NCI-H345 (cell line): ENCODE measurements at places on chromosomes 7 and 10.

DNA sequence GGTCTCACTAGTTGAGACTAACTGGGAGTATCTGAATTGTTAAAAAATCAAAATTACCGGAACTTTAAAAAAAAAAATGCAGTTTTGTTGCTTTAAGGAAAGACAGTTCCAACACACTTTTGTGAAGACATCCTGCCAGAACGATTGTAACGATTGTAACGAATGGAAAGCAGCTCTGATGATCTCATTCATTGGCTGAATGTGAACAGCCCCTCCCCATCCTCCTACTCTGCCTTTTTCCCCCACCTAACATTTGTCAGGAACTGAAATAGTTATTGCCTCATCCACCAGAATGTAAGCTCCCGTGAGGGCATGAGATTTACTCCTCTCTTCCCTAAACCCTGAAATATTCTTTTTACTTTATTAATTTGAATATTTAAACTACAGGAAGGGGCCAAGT, 23.1 kb upstream of the ZC3HAV1L start:
- DNase-seq: no peak

GRCh38 chr10:79316671-79317431, 30.4 kb upstream of the PPIF start:
- peak; percentile 77 for DNase-seq

DNA sequence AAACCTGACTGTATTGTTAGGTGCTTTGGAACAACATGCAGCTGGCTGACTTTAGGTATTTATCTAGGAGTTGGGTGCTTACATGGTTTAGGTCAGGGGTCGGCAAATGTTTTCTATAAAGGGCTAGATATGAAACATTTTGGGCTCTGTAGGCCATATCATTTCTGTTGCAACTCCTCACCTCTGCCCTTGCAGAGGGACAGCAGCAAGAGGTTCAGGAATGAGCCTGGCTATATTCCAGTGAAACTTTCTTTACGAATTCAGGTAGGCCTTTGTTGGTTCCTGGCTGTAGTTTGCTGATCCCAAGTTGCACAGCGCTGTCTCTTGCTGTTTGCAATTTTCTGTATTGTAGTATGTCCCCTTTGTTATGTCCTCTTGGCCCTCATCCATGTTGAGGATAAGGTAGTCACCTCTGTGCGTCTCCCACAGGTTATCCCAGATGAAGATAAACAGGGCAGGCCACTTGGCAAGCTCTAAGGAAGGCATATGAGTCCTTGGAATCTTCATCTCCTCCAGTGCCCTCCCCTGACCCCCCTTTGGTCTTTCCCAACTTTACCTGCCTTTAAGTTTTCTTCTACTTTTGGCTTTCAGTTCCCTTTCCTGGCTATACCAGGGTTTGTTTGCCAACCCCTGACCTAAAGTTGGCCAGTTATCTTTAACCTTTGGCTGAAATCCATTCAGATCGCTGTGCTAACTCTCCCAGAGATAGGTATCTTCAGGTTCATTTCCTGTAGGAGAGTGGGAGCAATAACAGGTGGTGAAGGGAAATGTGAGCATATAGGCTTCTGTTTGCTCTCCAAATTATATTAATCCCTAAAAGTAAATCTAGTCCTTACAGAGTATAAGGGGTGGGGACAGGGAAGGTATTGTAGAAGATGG, 36.1 kb downstream of the SGPL1 start:
- no peak for DNase-seq

- no peak for DNase-seq
Observed at GRCh38 chr10:1123198-1123597, 67.0 kb downstream of the WDR37 start.

DNA sequence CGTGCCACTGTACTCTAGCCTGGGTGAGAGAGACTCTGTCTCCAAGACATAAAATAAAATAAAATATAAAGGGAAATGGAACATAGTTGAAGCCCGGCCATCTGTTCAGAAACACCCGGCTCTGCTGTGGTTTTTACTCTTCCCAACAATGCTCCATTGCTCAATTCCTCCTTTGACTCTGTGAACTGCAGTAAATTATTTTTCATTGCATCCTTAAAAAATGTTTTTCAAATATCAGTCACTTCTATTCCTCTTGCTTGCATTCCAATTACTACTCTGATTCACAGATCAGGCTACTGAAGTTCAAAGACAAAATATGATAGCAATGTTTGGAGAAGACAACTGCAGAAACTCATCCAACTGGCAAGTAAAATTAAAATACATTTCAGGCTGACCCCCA, 983.0 kb downstream of the SORCS1 start:
- no peak for DNase-seq

DNA sequence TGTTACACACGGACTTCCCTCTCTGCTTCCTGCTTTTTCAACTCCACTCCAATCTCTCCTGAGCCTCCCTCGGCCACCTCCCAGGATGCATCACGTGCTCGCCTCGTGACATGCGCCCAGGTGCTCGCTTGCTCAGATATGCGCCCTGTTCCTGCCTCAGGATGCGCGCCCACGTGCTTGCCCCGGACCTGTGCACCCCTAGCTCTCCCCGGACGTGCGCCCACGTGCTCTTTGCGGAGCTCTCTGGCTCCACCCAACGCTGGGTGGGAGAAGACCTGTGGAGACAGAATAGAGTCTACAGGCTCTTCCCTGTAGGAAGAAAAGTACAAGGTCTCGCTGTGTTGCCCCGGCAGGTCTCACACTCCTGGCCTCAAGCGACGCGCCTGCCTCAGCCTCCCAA, 23.1 kb downstream of the PARD3 start:
- DNase-seq: no peak

GRCh38 chr7:92833766-92834506, 2.4 kb downstream of the CDK6 start:
- DNase-seq: peak; percentile 39

- DNase-seq: no peak
Observed at GRCh38 chr10:123165445-123166072, 11.4 kb downstream of the BUB3 start.

DNA sequence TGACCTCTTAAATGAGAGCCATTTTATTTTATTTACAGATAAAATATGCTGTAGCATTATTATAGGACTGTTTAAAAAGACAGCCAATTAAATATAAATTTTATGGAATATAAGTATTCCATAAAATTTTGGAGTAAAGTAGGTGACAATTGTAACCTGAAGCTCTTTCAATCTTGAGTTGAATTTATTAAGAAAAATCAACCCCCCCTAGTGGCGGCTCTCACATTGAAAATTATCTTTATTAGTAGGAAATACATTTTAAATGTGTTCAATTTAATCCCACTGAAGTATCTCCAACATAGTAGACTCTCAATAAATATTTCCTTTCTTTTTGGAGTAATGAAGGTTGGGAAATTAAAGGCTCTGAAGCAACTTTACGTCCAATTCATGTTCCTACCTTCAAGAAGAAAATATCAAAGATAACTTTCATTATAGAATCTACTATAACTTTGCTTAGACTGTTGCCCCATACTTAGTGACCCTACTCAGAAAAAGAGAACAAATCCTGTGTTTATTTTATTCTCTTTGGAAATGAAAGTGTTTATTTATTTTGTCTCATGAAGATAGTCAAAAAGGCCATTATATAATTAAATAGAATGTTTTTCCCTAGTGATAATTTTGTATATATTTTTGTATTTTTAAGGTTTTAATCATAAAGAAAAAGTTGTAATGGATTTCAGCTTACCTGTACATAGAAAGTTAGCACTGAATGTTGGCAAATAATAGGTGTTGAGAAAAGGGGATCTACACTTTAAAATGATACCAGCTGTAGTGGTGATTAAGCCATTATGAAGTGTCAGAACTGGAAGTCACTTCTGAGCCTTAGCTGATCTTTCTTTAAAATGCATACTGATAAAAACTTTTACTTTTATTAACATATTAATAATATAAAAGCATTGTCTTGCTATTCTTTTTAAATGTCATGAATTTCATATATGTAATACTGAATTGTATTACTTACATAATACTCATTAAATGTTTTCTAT, 3.3 kb downstream of the AHR start:
- peak; percentile 13 for DNase-seq

DNA sequence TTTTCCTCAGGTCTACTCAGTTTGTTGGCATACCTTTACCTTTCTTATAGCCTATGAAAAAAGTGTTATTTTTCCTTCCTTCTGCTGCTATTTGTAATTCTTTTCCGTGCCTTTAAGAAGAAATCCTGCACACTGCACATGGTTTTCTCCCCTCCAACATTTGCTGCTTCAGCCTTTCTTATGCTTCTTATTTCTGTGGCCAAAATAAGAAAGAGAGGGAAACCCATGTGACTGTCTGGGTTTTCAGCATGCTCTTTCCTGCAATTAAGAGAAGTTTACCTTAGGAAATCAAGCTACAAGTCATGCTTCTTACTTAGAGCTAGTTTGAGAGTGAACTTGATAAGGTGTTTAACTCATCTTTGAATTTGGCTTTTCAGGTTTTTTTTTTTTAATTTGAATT, 11.0 kb downstream of the TBC1D12 start:
- DNase-seq: no peak

- no peak for DNase-seq
Observed at GRCh38 chr7:26513948-26514347, 222.3 kb downstream of the SNX10 start.

DNA sequence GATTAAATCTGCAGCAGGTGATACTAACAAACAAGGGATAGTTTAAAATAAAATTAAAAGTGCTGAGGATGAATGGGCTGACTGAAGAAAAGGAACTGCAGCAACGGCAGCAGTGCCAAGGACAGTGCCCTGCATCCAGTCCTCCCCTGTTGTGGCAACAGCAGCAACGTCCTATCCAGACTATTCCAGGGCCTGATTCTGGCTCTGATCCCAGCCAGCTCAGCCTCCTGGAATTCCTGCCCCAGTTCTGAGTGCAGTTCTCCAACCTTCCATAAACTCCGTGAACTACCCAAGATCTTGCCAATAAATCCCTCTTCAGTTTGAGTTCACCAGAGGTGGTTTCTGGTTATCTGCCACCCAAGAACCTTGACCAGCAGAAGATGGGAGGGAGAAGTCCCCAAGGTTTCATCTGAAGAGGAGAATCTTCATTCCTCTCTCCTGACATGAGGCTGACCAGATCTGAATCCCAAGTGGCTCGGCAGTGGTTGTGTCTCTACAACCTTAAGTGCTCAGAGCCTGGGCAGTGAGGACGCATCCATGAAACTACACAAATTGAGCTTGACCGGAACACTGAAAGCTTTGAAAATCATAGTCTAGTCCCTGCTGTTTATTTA, 115.8 kb downstream of the SORBS1 start:
- no peak for DNase-seq

GRCh38 chr7:134028853-134029252, 98.3 kb upstream of the LRGUK start:
- DNase-seq: no peak

DNA sequence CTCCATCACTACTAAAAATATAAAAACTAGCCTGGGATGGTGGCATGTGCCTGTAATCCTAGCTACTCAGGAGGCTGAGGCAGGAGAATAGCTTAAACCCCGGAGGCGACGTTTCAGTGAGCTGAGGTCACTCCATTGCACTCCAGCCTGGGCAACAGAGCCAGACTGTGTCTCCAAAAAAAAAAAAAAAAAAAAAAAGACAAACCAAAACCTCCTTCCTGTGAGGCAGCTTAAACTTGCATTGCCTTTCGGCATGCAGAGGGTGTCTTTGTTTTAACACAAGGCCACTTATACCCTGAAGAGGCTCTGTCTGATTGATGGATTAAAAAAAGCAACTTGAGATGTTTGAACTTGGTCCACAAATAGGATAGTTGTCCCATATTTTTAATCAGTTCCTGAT, 128.4 kb upstream of the RSU1 start:
- DNase-seq: no peak

GRCh38 chr10:119419931-119420330, 122.6 kb downstream of the RGS10 start:
- DNase-seq: no peak

GRCh38 chr10:64458306-64458705, 937.1 kb downstream of the REEP3 start:
- no peak for DNase-seq

- no peak for DNase-seq
Observed at GRCh38 chr7:17229228-17229627, 69.2 kb upstream of the AHR start.
